Fibroblast of skin of right quadriceps (primary cell): ENCODE measurements at places on chromosomes 7 and 10.

- no peak for DNase-seq
Observed at GRCh38 chr7:27154901-27155815, 1.3 kb downstream of the HOXA7 start.

GRCh38 chr10:17685233-17685840 is 41.4 kb downstream of the STAM start:
- DNase-seq, result no peak

- peak; percentile 71 for DNase-seq
Observed at GRCh38 chr10:97713826-97714400, 383 bp downstream of the MARVELD1 start.

- peak; percentile 99 for DNase-seq
Observed at GRCh38 chr7:102875700-102876295, 37.0 kb upstream of the LRRC17 start.

DNA sequence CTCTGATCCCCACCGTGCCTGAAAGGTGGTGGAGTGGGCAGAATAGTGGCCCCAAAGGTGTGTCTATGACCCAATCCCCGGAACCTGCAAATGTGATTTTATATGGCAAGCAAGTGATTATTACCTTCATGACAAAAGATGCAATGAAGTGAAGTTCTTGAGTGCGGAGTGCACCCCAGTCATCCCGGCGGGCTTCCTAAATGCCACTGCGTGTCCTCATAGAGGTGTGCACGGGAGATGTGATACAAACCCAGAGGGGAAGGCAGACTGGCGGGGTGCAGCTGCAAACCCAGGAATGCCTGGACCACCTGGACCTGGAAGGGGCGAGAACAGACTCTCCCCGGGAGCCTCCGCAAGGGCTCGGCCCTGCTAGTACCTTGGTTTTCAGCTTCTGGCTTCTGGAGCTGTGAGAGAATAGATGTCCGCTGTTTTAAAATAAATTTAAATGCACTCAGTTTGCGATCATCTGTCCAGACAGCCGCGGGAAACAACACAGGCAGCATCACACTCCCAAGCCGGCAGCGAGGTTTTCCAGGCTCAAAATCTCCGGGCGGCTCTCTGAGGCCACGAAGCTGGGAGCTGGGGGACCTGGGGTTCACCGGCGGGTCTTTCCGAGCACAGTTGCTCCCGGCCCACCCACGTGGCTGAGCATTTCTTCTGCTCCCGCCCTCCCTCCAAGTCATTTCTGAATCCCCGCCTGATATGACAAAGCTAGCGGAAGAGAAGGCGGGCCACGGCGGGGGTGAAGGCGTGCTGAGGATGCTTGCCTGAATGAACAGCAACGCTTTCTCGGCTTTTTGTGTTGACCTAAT is 50.4 kb upstream of the EBF3 start:
- DNase-seq, result no peak

DNA sequence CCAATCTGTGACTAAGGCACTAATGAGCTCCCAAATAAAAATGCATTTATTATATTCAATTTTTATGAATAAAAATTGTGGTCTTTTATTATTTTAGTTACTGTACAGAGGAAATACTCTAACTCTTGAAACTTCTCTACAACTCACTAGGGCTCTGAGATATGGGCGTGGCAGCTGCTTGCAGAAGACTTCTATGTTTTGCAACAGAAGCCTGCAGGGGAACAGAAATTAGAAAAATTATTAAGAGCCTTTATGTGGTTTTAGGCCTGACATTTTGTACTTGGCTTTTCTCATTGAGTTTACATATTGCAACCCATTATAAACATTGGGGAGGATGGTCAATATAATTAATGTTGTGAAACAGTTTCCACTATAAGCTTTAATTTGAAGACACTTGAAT is 581.4 kb downstream of the TNS3 start:
- DNase-seq, result no peak

DNA sequence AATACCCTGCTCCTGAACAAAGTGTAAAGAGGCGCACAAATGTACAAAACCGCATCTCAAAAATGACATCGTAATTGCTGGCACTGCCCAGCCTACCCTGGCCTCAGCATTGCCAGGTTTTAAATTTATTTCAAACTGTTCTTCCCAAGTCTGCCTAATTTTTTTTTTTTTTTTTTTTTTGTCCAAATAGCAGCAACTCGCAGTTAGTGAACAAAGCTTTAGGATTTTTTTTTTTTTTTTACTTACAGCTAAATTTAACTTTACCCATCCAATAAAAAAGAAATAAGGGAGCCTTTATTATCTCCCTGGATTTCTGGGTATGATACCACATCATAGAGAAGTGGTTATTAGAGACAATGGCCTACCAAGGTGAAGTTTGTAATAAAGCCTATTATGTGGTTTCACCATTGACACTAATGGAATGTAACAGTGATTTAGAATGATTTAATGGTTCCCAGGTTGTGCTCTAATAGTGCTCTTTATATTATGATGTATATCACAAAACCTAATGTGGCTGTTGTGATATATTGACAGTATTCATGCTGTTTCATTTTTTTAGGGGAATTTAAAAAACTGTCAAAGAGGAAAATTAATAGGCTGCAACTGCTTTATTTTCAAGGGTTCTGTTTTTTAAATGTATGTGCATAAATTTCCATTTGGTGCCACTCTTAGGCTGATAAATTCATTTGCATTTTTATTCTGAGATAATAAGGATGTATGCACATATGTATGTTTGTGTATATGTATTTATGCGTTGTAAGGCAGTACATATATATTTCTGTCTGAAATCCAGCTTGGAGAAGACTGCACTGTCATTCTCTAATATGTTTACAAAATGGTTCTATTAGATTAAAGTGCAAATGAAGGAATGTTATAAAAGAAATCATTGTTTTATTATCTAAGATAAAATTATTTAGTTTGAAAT is 309.0 kb downstream of the TFEC start:
- no peak for DNase-seq

GRCh38 chr7:98795741-98796493 is 73.9 kb downstream of the TMEM130 start:
- DNase-seq, result peak; percentile 39

GRCh38 chr7:73340514-73340913 is 12.6 kb downstream of the FKBP6 start:
- no peak for DNase-seq

- DNase-seq, result no peak
Observed at GRCh38 chr10:119441921-119442757, 100.4 kb downstream of the RGS10 start.

- DNase-seq, result no peak
Observed at GRCh38 chr10:120555842-120556532, 99.0 kb downstream of the PLPP4 start.

DNA sequence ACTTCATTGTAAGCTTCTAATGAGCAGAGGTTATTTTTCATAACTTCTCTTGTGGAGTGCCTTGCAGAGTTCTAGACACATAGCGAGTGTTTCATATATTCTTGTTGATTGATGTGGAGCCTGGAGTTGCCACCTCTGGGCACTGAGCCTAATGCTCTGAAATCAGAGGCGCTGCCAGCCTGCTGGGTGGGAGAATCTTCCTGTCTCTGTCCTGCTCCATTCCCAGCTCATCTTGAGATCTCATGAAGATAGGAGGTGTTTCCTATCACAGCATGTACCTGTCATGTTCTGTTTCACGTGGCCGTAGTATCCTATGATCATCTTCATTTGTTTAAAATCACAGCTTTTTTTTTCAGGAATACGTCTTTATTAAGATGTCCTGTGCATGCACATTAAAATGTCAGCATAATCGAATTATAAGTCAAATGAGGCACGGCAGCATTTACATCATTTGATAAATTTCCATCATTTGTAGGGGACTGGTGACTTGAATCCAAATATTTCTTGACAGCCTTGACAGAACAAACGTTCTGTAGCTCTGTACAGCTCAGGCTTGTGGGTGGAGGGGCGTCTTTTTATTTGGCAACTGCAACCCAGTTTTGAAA is 393.0 kb downstream of the PHTF2 start:
- DNase-seq, result no peak

- DNase-seq, result peak; percentile 38
Observed at GRCh38 chr7:158685693-158686092, 18.9 kb downstream of the NCAPG2 start.

DNA sequence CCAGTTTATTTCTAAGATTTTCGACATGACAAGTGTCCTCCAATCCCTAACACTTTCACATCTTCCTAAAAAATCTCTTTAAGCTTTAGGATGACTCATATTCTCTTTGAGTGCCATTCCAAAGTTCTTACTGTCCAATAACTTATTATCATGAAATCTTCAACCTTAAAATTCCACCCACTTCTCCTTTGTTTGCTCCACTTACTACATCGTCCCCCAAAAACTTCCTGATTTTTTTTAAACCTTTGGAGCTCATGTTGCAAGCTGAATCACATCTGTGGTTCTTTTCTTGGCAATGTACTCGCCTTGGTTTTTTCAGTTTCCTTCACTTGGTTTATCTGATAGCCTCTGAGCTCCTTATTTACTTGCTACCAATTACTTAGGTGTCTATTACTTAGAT is 39.2 kb upstream of the JCAD start:
- peak; percentile 97 for DNase-seq

- DNase-seq, result no peak
Observed at GRCh38 chr10:12699781-12700556, 301.5 kb downstream of the CCDC3 start.

DNA sequence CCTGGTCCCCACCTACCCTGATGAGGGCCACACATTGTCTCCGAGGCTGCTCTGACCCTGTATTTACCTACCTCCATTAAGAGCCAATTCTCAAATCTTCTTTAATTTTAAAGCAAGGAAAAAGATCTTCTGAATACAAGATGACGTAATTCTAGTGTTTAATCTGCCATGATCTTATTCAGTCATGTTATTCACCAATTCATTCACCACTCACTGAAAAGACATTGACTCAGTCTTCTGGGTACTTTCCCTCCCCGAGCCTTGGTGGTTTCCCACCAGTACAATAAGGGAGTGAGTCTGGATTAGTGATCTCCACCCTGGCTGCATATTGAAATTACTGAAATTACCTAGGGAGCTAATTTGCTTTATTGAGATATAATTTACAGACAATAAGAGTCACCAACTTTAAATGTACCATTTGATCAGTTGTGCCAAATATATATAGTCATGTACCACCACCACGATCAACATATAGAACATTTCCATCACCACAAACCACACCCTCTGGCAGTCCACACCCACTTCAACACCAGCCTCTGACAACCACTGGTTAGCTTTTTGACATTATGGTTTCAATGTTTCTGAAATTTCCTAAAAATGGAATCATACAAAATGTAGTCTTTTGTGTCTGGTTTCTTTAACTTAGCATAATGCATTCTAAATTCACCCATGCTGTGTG is 117.5 kb upstream of the UNC5B start:
- DNase-seq, result no peak

GRCh38 chr10:88386821-88387773 is 196.0 kb downstream of the RNLS start:
- DNase-seq, result peak; percentile 58

- no peak for DNase-seq
Observed at GRCh38 chr7:91568138-91568537, 303.9 kb downstream of the FZD1 start.

GRCh38 chr7:84924353-84924752 is 262.5 kb downstream of the SEMA3D start:
- DNase-seq, result no peak

- no peak for DNase-seq
Observed at GRCh38 chr7:25148772-25149575, 23.9 kb upstream of the CYCS start.

- DNase-seq, result no peak
Observed at GRCh38 chr7:15889507-15889906, 203.0 kb upstream of the MEOX2 start.

GRCh38 chr7:38330861-38331621 is 57.6 kb upstream of the TARP start:
- no peak for DNase-seq

- DNase-seq, result no peak
Observed at GRCh38 chr7:30703756-30704155, 21.5 kb upstream of the CRHR2 start.

- peak; percentile 59 for DNase-seq
Observed at GRCh38 chr10:106436123-106436715, 728.3 kb downstream of the SORCS1 start.

- DNase-seq, result peak; percentile 6
Observed at GRCh38 chr10:26044141-26044749, 110.2 kb downstream of the MYO3A start.

DNA sequence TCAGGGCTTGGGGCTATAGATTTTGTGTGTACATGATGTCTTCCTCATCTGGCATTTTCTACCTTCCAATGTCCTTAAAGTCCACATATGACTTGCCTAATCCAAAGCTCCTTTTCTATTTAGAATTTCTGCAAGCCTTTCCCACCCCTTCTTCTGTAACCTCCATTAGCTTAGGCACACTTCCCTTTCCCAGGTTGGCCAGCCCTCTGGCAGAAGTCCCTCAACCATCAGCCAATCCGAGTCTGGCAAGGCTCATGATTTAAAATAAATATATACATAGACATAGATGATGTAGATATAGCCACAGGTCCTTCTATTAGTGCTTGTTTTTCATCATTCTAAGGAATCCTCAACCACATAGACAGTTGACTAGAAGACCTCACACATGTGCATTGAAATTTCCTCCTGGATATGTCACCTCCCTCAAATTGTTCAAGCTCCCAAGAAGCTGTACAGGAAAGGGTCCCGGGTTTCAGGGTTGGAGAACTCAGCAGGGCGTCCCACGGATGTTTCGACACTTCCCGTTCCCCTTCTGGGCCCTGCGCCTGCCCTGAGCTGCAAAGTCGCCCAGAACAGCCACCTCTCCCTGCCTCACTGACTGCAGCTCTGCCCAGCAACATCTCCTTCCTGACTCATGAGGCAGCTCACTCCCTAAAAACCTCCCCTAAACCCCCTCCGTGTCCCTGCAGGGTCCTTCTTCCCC is 20.4 kb upstream of the PIK3AP1 start:
- no peak for DNase-seq

GRCh38 chr7:43318188-43318770 is 205.8 kb downstream of the HECW1 start:
- no peak for DNase-seq

- DNase-seq, result no peak
Observed at GRCh38 chr7:149729983-149730801, 43.2 kb downstream of the ZNF467 start.

DNA sequence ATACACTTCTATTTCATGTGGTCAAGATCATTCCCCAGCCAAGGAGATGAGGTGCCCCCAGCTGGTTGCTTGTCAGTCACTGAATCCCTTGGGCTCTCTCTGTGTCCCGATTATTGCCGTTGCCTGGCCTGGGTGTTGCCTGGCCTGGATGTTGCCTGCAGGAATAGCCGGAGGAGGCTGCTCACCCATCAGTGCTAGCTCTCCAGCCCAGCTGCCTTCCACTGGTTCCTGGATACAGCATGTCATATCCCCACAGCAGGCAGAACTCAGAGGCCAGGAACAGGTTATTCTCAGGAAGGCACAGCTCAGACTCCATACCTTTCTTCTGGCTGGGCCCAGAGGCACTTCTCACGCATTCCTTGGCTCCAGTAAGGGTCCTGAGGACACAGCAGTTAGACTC is 542.1 kb upstream of the MGMT start:
- no peak for DNase-seq

GRCh38 chr10:131943021-131943814 is 38.5 kb downstream of the BNIP3 start:
- no peak for DNase-seq

- DNase-seq, result no peak
Observed at GRCh38 chr10:86366033-86366901, at the start of gene GRID1. Gene GRID1, minus strand, starts transcription at chr10:86366795.

- peak; percentile 65 for DNase-seq
Observed at GRCh38 chr7:9407816-9408215, 974.4 kb downstream of the NXPH1 start.

- DNase-seq, result no peak
Observed at GRCh38 chr10:95350219-95350829, 59.5 kb upstream of the PDLIM1 start.
